ENCODE measurements at places on chromosomes 5 and 9.

GRCh38 chr5:19411936-19412335 lies 576.1 kb downstream of the CDH18 start:
- DNase-seq: no peak

- no peak for DNase-seq
Measured at GRCh38 chr9:99573085-99573484, 248.6 kb upstream of the NR4A3 start.

- no peak for DNase-seq
Measured at GRCh38 chr9:70494221-70494620, 79.8 kb upstream of the KLF9 start.

GRCh38 chr5:113255105-113255504 lies 179.7 kb downstream of the TSSK1B start:
- no peak for DNase-seq

DNA sequence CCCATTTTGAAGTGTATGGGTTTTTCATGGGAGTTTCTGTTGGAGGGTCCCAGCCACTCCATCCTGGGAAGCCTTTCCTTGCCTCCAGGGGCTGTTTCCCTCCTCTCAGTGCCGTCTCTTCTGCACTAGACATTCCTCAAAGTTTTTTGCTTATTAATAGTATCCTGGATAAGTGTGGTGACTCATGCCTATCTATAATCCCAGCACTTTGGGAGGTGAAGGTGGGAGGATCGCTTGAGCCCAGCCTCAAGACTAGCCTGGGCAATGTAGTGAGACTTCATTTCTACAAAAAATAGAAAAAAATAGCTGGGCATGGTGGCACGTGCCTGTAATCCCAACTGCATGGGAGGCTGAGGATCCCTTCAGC lies 43.1 kb downstream of the RALGPS1 start:
- no peak for DNase-seq

DNA sequence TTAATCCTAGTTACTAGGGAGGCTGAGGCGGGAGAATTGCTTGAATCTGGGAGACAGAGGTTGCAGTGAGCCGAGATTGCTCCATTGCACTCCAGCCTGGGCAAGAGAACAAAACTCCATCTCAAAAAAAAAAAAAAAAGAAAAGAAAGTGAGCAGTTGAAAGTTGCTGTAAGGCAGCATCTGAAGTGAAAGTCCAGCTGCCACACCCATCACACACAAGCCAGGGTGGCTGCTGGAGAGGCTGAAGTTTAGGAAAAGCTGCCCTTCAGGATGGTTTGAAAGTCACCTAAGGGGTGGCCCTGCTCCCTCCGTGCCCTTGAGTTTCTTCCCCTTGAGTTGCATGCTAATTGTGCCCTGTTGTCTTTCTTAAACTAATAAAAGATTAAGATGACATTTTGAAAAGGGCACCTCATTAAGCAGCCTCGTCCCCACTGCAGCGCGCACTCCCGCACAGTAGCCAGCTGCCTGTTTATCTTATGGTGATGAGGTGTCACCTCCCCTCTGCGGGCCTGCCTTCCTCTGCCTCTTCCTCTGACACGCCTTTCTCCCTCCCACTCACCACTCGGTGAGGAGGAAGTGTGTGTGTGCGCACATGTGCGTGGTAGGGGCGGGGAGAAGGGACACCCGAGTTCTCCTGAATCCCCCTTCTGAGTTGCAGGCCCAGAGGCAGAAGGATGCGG lies 104.2 kb upstream of the PANK3 start:
- no peak for DNase-seq

GRCh38 chr5:87151547-87151946 lies 116.1 kb upstream of the RASA1 start:
- no peak for DNase-seq

Measured in stimulated activated CD4-positive, alpha-beta T cell treated with anti-CD3 and anti-CD28 coated beads, Interleukin-4, amount 100 ng/mL, for 48 hours (primary cell).